Erythroblast (primary cell): ENCODE measurements at places on chromosomes 12 and 14.

DNA sequence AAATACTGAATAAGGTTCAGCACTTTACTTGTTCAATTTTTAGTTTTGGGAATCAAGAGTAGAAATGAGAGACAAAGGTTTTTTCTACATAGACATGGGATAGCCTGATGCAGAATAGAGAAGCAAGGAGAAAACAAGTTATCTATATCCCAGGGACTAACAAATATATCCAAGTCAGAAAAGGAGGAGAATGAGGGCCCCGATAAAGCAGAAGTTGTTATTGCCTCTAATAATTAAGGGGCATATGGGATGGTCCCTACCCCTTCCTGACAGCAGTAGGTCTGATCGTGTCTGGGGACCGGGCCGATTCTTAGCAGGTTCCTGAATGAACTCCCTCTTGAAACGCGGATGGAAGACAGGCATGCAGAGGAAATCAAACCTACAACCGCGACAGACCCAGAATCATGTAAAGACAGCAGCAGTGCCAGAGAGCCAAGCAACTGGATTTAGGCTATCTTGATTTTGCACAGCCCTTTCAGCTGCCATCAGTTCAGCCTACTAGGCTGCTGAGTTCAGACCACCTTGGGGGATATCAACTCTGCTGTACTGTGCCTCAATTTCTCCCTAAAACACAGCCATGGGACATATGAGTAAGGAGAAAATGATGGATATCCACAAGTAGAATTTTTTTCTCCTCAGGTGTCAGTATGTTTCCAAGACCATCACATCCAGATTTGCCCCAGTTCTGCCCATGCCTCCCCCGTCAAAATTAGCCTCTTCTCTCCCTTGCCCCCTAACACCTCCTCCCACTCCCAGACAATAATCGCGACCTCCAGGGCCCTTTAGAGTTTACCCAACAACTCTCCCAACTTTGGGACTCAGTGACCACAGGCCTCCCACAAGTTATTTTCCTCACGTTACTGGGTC, 706 bp downstream of the PRMT5 start:
- peak; percentile 50 for DNase-seq

- DNase-seq = no peak
These were observed 108.8 kb upstream of the TSPAN8 start for GRCh38 chr12:71266606-71267005.

- no peak for DNase-seq
These were observed 9.8 kb downstream of the ZNF385A start for GRCh38 chr12:54374562-54375258.

DNA sequence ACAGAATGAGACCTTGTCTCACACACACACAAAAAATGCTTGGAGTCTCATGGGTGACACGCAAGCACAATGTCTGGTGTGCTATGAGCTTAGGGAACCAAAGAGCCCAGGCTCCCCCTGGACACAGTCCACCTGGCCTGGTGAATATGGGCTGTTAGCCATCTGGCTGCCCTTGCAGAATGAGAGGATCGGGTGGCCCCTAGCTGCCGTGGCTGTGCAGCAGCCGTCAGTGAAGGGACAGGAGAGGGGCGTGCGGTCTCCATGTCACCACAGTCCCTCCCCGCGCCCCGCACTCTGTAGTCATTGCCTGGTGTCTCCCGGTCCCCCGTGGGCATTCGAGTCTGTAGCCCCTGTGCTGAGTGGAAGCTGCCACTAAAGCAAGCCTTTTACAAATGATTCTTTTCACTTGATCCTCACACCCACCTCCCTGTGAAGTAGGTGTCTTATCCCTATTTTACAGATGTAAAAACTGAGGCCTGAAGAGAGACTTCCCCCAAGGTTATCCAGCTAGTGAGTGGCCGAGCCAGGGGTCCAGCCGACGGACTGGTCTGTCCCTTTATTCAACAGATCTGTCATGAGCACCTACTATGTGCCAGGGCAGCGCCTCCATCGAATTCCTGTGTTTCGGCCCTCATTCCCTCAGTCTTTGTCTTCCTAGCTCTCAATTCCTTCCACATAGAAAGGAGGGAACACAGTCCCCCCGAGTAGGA, 18.8 kb downstream of the MVK start:
- no peak for DNase-seq

GRCh38 chr12:58592475-58593207, 327.7 kb downstream of the LRIG3 start:
- no peak for DNase-seq
